ENCODE measurements at places on chromosomes 5 and 9.
A peak's percentile ranks its signal among the peaks of the same experiment; 100 is the strongest.

DNA sequence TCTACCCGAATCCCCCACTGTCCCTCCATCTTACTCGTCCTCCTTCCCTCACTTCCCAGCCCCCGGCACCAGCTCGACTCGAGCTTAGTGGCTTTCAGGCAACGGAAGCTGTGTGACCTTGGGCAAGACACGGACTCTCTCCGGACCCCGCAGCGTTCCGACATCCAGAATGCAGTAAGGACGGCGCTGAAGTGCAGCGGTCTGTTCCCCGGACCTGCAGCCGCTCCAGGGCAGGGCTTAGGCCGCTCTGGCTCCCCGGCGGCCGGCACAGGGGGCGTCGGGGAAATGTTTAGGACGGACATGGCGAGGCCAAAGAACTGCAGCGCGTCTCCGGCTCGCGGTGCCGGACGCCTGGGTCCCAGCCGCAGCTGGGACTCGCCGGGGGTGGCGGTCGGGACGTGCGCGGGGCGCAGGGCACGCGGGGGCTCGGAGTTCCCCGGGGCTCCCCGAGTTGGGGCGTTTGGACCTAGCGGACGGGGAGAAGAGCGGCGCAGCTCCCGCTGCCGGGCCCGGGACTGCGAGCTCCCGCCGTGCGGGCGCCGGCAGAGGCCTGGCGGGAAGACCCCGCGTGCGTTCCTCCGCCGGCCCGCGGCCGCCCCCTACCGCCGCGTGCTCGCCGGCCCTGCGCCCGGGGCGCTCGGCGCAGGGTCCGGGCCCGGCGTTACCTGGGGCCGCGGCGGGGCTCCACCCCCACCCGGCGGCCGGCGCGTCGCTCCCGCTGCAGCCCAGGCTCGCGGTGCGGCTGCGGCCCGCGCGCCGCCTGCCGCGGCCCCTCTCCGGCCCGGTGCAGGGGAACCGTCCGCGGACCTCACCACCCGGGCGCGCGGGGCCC lies 5.6 kb upstream of the RNF44 start:
- peak; percentile 42 for ATAC-seq

DNA sequence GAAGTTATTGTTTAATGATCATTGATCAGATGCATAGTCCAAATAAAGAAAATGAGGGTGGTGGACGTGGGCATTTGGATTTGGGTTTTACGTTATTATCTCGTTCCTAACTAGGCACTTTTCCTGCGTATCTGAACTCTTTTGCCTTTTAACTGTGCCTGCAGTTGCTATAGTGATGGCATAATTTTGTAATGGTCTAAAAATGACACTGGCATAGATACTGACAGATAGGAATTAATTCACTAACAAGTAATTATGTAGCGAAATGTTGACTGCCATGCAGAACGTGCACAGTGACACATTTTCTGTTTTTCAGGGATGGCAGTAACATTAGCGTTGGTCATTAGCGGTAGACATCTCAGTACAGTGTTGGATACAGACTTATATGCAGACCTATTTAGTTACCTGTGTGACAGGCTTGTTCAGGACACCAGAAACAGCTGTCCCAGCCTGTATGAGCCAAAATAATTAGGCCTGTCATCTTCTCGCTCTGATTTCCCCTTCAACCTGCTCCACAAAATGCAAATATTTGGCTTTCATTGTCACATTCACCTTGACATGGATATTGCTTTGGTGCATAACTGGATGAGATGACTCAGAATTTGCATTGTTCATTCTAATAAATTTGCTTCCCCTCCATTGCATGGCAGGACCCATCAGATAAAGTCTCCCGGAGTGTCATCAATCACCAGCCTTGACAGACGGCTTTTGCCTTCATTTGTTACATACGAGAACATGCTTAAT lies 413.3 kb upstream of the IRX1 start:
- no peak for ATAC-seq

DNA sequence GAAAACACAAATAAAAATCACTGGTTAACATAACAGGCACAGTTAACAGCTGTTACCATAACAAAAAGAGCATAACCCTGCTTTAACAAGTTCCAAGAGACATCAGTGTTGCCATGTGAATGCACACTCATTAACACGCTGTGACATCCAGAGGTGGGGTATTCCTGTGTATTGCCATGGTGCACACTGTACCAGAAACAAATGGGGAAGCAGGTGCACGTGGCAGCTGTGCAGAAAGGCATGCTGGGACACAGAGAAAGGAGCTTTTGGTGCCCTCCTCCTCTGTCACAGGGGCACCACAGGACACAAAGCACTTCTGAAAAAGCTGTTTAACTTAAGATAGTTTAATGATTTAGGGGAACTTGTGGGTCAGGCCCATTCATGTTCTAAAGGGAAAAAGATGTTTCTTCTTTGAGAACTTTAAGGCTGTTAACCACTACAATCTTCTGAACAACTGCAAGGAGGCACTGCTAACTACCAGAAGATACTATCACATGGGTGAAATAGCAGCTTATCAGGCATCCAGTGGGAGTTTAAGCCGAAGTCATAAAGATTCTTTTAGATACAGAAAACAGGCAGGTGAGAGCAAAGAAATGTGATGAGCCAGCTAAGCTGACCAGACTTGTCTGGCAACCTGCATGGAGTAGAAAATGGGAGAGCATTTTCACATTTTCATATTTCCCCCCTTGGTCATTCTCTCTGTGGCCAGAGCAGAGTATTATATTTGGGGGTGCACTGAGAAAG lies 56.4 kb upstream of the GOLPH3 start:
- no peak for ATAC-seq

GRCh38 chr5:8729437-8729836 lies 816.4 kb downstream of the SEMA5A start:
- ATAC-seq: no peak

DNA sequence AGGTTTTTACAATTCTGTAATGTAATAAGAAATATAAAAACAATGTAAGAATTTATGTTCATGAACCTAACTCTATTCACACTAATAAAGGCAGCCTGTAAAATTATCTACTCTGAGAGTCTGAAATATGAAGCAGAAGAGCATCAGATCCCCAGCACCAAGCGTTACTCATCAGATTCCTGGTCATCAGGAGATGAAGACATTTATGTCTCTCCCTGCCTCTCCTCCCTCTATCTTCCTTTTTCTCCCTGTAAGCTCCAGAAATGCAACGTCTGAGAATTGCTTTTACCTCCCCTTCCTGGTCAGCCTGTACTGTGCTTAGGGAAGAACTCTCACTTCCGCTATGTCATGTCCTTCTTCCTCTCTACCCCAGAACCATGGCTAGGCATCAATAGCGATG lies 114.4 kb upstream of the SLIT3 start:
- ATAC-seq: no peak

- ATAC-seq: no peak
Measured at GRCh38 chr5:1860949-1861348, 21.8 kb downstream of the IRX4 start.

- no peak for ATAC-seq
Measured at GRCh38 chr9:115923903-115924668, 229.5 kb upstream of the PAPPA start.

DNA sequence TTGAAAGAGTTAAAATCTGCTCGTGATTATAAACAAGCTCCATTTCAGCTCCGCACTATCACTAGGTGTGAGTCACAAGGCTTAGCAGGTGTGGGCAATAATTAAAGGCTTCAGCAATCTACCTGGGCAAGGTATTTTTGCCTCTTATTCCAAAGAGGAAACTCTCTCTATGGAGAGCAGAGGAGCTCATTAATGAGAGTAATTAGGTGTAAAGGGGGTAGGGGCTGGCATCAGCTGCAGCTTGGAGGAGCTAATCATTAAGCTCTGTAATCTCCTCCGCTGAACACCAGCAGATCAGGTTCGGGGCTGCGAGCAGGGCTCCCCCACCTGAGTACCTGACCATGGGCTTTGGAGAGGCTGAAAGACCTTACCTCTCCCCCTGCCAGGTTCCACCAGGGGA lies 129.2 kb downstream of the CRB2 start:
- no peak for ATAC-seq

DNA sequence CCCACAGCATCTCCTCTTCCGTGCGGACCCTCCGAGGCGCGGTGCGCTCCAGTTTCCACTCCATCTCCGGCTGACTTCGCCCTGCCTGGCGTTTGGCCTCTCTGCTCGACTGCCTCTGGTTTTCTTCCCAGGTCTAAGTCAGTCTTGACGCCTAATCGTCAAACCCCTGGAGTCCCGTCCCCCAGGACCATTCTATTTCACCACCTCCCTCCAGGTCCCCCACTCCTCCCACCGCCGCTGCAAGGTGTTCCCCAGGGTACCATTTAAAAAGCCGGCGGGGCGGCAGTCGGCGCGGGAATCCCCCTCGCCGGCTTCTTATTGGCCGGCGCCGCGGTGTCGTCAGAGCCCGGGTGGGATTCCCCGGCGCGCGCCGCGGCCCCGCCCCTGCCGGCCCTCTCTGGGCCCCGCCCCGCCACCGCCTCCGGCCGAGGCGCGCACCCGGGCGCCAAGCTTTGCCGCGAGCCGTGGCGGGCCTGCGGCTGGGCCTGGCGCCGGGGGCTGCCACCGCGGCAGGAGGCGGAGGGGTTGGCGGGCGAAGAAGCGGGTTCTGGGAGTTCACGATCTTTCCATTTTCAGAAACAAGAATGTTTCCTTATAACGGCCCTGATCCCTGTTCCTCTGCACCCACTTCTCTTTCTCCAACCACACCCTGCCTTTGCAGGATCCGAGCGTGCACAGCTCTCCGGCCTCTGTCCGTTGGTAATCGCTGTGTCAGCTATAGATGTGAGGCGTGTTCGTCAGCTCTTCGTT lies at the start of gene CDC20B:
Gene CDC20B, minus strand, starts transcription at position 241 of the 750 bp plus-strand sequence. Its CDS starts 177 bp downstream, at position 64.
- ATAC-seq: peak; percentile 94

- no peak for ATAC-seq
Measured at GRCh38 chr5:34476941-34477565, 179.1 kb upstream of the RAI14 start.

GRCh38 chr5:149363358-149363757 lies 5.5 kb downstream of the PCYOX1L start:
- no peak for ATAC-seq

- no peak for ATAC-seq
Measured at GRCh38 chr9:20015427-20015931, 226.6 kb upstream of the SLC24A2 start.

DNA sequence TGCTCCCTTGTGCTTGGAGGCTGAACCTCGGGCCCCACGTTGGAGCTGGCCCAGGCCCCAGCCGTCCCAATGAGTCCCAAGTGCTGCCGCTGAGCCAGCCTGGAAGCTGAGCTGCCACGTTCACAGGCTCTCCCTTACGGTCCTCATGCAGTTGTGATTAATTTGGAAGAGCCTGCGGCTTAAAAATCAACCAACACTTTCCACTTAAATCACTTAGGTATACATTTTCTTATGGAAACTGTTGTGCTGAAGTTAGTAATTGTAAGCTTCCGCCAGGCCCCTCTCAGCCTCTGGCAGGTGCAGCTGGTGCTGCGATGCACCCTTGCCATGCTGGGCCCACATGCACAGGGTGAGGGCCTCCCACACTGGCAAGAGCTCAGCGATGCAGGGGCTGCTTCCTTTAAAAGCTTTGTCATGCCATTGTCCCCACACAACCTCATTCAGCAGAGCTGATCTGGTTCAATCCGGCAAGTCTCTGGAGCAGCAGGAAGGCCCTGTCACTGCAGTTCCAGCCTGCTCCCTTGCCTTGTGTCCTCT lies 61.0 kb downstream of the IPPK start:
- ATAC-seq: no peak

GRCh38 chr5:154544646-154545045 lies 66.6 kb upstream of the HAND1 start:
- ATAC-seq: no peak

DNA sequence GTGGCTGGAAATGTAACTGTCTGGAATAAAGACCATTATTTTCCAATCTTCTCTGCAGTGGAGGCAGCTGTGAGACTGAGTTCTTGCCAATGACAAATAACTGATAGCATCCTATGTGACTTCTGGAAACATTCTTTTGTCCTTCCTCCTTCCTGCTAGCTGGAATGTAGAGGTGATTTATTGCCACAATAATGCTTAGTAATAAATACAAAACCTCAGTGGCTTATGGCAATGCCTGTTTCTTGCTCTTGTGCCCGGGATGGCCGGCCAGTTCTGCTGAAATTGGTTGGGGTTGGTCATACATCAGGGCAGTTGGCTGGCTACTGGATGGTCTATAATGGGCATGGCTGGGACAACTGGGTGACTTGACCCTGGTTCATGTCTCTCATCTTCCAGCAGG lies 12.2 kb upstream of the TEX48 start:
- ATAC-seq: no peak

GRCh38 chr9:135145312-135145711 lies 57.8 kb downstream of the OLFM1 start:
- ATAC-seq: no peak

GRCh38 chr5:159956074-159956473 lies 39.8 kb downstream of the ADRA1B start:
- no peak for ATAC-seq

DNA sequence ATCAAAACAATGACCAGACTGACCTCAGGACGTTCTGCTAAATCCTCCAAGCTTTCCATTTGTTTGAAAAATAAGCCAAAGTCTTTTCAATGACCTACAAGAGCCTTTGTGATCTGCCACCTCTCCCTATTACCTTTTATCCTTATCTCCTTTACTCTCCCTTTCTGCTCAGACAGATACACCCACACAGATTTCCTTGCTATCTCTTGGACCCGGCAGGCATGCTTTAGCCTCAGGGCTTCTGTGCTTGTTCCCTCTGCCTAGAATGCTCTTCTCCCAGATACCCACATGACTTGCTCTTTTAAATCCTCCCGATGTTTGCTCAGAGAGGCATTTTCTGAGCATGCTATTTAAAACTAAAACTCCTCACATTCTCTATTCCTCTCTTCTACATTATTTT lies 8.9 kb upstream of the ELOVL7 start:
- no peak for ATAC-seq

Measured in activated T-helper 17 cell treated with anti-CD3 and anti-CD28 coated beads, Interleukin-2, amount 50 U/mL, for 72 hours (primary cell).